ENCODE measurements at places on chromosomes 12 and 14. TPM values are rescaled to one million over a fixed set of nuclear protein-coding genes. Genes with fewer than 3 reads are reported as not detected.
A peak's percentile ranks its signal among the peaks of the same experiment; 100 is the strongest.

PROX2 gene
- not detected for total RNA-seq

ANKRD33 gene
- total RNA-seq = not detected

GABARAPL1 gene
- total RNA-seq = 103 TPM

PMCH gene
- not detected for total RNA-seq

- no peak overlapping the region for H3K27ac ChIP-seq
- no peaks in the 10 kb centered on the region for H3K4me1 ChIP-seq
- no peaks in the 10 kb centered on the region for H3K36me3 ChIP-seq
- DNase-seq = no peak
- H3K4me3 ChIP-seq = no peak overlapping the region
These were observed 157.2 kb downstream of the PAX9 start for GRCh38 chr14:36818794-36819384.

- H3K4me3 ChIP-seq = peak overlapping the region; percentile 61
- no peak overlapping the region for H3K27ac ChIP-seq
- DNase-seq = no peak
- H3K27me3 ChIP-seq = no peaks in the 10 kb centered on the region
- no peaks in the 10 kb centered on the region for H3K36me3 ChIP-seq
These were observed 1.7 kb downstream of the FGFR1OP2 start for GRCh38 chr12:26939953-26940352.
